ENCODE measurements at places on chromosomes 3 and 15.

- no peak for ATAC-seq
Observed at GRCh38 chr15:88986949-88987590, 73.9 kb upstream of the MFGE8 start.

DNA sequence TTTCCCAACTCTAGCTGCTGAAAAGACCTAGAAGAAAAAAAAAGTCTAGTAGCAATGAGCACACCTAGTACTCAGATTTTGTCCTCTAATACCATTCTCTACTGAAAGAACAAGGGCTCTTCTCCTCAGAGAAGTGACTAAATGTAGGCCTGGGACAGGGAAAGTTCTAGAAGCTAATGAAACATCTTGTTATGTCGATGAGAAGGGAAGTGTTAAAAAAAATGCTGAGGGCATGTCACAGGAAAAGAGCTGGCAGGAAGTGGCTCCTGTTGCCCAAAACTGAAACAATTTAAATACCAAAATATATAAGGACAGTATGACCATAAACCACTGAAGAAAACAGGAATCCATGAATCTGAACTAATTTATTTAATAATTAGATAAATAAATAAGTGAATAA lies 581.4 kb upstream of the TBL1XR1 start:
- no peak for ATAC-seq

- ATAC-seq = peak; percentile 36
Observed at GRCh38 chr3:178385280-178385952, 150.8 kb upstream of the KCNMB2 start.

GRCh38 chr15:68640791-68641331 lies 62.1 kb downstream of the CORO2B start:
- ATAC-seq = peak; percentile 11

GRCh38 chr3:60153221-60153999 lies 1097.8 kb downstream of the FHIT start:
- no peak for ATAC-seq
